ENCODE measurements at places on chromosomes 1 and 21.

DNA sequence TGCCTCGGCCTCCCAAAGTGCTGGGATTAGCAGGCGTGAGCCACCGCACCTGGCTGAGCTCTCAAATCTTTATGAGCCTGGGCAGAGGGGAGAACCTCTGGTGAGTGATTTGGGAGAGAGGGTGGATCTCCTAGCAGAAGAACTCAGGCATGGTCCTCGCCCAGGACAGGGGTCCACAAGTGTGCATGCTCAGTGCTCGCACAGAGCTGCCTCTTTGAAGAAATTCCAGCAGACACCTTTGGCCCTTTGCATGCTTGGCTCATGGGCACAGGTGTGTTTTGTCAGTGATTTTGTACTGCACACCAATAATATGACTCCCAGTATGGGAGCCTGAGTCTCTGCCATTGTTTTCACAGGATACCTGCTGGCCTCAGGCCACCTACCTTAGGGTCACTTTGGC, 11.8 kb upstream of the PRAMEF12 start:
- DNase-seq, result no peak

- DNase-seq, result no peak
Measured at GRCh38 chr1:177880339-177880891, 89.4 kb downstream of the SEC16B start.

DNA sequence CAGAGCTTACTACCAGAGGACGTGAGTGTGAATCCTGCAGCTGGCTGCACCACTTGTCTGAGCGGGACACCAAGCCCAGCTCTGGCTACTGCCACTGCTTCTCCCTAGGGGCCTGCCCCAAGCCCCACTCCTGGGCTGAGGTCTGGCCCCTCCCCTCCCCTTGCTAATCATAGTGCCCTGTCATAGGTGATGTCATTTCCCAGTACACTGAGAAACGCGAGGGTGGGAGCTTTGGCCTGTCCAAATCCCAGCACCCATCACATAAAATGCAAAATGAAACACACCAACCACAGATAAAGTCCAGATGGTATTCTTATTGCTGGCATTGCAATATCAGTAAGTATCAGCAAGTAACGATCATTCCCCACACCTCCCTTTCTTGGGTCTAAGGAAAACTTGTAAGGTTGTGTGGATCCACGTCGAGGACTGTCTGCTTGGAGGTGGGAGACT, 77.7 kb downstream of the TOMM20 start:
- DNase-seq, result no peak

- DNase-seq, result peak; percentile 9
Measured at GRCh38 chr1:76867342-76868130, at the start of gene ST6GALNAC5. Gene ST6GALNAC5 (plus strand): TSS chr1:76867480.

DNA sequence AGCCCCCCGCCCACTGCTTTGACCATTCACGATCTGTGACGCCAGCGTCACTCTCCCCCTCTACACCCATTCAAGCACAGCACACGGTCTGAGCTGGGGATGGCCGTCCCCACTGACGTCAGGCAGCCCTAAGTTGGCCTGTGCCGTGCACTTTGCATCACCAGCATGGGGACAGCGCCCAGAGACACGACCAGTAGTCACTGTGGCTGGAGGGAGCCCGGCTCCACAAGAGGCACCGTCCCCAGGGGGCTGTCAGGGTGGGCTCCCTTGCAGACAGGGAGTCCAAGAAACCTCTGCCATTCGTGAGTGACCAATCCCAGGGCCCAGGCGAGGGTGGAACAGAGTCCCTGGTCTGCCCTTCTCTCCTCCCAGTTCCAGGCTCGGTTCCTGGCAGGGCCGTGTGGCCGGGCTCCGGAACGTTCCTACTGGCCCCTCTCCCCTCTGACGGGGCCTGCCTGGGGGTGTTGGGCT, 2.3 kb downstream of the KRTAP10-8 start:
- DNase-seq, result no peak

DNA sequence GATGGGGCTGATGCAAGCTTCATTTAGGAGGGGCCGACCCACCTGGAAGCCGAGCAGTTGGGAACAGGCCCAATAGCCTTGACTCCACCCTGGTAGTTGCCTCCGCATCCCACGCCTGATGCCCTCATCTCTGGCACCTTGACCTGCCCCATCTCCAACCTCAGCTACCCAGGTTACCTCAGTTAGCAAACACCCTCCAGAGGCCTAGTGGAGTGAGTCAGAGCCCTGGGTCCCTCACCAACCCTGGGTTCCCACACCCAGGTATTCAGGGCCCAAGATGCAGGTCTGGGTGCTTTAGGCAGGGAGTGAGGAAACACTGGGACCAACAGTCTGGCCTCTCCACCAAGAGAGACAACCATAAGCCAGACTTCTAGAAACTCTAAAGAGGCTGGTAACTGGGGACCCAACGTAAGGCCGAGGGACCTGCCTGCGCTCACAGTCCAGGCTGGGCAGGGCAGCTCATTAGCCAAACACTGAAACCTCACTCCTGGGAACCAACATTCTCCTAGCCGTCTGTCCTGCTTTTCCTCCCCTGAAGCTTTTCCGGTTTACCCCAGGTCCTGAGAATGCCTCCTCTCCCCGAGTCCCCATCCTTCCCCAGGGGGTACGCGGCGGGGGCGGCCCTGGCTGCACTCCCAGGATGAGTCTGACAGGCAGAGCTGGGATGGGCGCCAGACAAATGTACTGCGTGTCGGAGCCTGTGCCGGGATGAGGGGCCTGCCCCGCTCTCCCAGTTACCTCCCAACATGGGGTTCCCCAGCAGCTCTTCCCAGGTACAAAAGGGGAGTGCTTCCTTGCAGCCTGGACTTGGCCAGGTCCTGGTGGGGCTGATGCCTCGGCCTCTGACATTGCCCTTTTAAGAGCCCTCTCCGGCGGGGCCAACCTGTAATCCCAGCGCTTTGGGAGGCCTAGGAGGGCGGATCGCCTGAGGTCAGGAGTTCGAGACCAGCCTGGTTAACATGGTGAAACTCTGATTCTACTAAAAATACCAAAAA, 8.9 kb upstream of the CELSR2 start:
- DNase-seq, result peak; percentile 63

DNA sequence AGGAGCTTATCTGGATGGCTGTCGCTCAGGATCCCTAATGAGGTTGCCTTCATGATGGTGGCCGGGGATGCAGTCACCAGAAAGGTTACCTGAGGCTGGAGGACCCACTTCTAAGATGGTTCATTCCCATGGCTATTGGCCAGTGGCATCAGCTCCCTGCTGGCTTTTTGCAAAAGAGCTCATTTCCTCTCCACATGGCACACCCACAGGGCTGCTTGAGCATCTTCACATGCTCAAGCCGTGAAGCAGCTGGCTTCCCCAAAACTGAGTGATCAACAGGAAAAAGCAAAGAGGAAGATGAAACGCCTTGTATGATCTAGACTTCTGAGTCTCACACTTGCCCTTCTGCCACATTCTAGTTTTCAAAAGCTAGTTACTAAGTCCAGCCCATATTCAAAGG, 124.6 kb upstream of the CXADR start:
- DNase-seq, result peak; percentile 13

DNA sequence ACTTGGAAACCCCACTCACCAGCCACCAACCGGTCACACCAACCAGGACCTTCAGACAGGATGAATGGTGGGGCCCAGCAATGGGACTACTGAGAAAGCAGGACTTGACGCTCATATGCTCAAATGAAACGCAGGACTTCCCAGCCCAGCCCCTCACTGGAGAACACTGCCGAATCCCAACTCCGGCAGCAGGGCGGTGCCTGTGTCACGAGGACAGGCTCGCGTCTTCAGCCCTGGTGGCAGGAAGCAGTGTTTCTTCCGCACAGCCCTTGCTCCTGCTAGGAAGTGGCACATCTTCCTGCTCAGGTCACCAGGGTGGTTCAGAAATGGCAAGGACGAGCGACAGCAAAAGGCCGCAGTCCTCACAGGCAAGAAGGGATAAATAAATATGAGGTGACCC, 38.9 kb downstream of the CD58 start:
- no peak for DNase-seq

DNA sequence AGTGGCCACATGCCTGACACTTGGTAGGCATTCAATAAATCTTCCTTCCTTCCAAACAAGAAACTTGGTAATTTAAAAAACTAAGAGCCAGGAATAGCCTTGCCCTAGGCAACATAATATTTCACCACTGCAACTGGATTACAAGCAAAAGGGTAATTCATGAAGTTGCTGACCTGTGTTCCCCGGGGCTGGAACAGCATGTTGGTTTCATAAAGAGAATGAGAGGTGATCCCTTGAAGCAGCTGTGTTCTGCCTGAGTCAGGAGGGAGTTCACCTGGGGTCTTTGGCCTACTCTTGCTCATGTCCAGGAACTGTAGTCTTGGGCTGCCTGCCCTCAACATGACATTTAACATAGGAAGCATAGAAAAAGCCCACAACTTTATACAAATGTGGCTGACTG, 329.0 kb upstream of the DAB1 start:
- DNase-seq, result no peak

GRCh38 chr1:100449477-100449876, 88.5 kb upstream of the GPR88 start:
- no peak for DNase-seq

DNA sequence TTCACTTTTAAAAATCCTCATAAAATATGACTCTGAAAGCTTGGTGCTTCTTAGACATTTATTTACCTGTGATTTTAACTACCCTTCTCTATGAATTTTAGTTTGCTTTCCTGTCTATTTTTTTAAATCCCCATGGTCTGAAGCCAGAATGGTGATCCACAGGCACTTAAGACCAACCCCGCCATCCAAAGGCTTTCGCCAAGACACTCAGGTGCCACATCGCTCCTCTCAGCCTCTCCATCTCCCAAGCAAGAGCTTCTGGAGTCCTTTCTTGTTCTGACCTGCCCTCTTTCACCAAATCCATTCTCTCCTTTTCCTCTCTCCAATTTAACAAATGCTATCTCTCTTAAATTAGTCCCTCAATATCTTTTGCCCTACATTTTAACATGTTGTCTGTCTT, 464.6 kb downstream of the PCP4 start:
- no peak for DNase-seq

DNA sequence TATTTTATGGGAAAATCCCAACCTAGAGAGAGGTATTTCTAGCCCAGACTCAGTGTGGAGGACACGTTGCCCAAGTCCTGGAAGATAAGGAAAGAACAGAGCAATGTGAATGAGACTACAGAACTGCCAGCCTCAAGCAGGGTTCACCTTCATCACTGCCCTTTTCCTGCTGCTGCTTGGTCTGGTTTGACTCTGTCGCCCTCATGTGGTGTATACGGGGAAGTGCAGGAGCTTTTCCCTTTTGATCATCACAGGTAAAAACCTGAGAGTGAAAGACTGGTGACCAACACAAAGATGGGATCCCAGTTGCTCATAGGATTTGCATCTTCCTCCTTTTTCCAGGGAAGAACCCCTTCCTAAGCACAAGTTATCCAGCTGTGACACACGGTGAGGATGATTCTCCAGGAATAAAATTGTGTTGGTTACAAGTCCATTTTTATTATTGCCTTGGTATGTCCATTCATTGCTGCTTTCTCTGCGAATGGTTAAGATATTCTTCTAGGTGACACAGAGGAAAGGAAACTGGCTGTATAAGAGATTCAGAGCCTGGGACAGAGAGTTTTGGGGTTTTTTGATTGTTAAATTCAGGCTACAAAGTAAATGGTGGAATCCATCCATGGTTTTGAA, 89.5 kb upstream of the CD53 start:
- peak; percentile 82 for DNase-seq

All from G401 (cell line).